ENCODE measurements at places on chromosomes 6 and 20.

DNA sequence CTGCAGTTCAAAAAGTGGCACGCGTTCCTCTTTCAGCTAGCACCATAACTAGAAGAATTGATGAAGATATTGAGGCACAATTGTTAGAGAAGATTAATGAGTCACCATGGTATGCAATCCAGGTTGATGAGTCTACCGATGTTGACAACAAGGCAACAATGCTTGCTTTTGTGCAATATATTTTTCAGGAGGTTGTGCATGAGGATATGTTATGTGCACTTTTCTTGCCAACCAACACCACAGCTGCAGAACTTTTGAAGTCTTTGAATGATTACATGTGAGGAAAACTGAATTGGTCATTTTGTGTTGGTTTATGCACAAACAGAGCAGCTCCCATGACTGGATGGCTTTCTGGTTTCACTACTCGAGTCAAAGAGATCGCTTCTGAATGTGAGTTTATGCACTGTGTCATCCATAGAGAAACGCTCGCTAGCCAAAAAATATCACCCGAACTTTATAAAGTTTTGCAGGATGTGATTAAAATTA is 129.3 kb upstream of the SLC24A3 start:
- DNase-seq, result no peak

DNA sequence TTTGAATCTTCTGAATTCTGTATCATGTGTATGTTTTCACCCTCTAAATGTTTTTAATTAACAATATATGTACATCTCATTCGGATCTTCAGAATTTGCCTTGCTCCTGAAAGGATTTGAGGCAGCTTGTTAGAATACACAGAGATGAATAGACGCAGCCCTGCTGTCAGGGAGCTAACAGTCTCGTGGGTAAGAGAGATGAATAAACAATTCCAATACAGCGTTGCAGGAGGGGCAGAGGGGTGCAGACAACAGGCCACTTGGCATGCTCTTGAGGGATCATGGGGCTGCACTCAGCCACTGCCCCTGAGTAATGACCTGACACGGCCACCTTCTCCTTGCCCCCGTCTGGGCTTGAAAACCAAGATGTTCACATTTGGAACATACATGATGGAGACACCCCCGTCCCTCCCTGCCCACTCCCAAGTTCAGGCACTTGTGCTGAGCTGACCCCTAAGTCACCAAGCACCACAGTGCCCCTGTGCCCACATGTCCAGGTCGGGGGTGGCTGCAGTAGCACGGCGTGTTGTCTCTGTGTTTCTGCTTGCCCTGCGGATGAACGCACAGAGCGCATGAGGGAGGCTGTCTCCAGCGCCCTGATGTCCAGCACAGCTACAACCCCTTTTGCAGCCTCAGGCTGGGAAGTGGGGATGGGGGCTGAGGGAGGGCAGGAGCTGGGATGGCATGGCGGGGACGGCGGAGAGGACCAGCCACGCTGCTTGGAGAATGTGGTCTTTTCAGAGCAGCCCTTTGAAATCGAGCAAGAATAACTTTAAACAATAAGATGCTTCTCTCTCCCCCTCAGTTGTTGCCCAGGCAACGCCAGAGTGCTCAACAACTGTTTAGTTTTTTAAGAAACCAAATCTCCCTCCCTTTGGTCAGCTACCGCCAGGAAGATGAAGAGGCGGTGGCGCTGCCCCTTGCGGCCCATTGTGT is 33.0 kb upstream of the CDH22 start:
- DNase-seq, result no peak

DNA sequence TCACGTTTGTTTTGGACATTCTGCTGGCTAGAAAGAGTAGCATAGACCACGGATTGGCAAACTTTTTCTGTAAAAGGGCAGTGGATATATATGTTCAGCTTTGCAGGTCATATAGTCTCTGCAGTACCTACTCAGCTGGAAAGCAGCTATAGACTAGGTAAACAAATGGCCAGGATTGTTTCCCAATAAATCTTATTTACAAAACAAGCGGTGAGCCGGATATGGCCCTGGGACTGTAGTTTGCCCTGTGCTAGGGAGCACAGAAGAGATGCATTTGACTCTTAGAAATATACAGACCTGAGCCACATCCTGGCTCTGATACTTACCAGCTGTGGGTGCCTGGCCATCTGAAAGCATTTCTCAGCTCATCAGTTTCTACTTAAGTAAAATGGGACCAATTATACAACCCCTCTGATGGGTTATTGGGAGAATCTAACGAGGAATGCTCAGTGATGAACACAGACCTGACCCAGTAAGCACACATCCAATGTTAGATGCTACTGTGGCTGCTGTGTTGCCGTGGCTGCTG is 120.7 kb downstream of the TSHZ2 start:
- no peak for DNase-seq

GRCh38 chr6:15288856-15289255 is 43.0 kb downstream of the JARID2 start:
- peak; percentile 60 for DNase-seq

DNA sequence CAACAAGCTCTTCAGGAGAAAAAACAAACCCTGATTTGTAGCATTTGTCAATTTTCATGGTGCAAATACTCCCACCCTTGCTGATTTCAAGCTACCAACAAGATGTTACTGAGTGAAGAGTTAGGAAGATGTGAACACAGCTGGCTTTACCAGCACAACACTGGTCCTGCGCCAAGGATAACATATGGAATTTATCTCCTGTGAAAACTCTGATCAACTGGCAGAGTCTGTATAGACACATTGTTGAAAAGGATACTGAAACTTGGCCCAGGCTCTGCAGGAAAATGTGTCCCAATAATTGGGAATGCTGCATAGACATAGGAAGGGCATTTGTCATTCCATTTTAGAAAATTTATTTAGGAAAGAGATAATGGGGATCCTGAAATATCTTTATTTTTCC is 29.0 kb downstream of the OTOR start:
- DNase-seq, result no peak

Measured in islet precursor cell (in vitro differentiated cells).